AG08395 (cell line): ENCODE measurements at places on chromosomes 12 and 14.

DNA sequence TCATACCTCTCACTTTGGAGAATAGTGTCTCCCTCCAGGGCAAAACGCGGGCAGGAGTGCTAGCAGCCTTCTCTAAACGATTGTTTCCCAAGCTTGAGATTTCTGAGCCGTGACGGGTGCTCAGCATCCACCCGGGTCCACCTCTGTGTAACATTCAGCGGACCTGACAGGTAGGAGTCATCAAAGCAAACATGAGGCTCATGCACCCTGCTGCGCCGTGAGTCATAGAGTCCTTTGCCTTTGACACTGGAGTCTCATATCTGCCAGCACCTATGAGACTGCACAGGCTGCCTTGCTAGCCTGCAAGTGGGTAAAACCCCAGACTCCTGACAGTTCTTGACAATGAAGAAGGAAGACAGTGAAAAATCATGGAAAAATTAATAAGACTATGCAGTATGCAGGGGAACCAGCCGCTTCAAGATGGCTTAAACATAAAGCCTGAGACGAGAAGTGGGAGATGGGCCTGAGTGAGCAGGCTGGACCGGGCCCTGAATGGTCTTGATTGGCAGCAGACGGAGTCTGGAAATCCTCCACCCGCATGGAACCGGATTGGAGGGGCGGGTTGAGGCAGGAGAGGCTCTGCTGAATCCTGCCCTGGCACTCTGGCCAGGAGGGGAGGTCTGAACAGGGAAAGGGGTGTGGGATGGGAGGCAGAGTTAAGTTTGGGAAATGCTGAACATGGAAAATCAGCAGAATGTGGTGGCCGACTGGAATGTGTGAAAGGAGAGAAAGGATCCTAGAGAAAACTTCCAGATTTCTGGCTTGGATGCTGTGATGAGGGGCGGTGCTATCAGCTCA is 54.2 kb downstream of the LGMN start:
- DNase-seq: peak; percentile 17

GRCh38 chr14:103241531-103241930 is 92.5 kb upstream of the EIF5 start:
- DNase-seq: no peak

DNA sequence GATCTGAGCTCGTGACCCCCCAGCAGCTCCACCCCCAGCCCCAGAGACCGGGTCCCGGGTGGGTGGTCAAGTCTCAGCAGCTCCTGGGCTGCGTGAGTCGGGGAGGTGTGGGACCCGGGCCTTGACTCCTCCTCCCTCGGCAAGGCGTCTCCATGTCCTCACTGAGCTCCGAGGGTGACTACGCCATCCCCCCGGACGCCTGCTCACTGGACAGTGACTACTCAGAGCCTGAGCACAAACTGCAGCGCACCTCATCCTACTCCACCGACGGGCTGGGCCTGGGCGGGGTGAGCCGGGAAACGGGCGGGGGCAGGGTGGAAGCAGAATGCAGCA is 28.1 kb downstream of the PIGH start:
- no peak for DNase-seq

DNA sequence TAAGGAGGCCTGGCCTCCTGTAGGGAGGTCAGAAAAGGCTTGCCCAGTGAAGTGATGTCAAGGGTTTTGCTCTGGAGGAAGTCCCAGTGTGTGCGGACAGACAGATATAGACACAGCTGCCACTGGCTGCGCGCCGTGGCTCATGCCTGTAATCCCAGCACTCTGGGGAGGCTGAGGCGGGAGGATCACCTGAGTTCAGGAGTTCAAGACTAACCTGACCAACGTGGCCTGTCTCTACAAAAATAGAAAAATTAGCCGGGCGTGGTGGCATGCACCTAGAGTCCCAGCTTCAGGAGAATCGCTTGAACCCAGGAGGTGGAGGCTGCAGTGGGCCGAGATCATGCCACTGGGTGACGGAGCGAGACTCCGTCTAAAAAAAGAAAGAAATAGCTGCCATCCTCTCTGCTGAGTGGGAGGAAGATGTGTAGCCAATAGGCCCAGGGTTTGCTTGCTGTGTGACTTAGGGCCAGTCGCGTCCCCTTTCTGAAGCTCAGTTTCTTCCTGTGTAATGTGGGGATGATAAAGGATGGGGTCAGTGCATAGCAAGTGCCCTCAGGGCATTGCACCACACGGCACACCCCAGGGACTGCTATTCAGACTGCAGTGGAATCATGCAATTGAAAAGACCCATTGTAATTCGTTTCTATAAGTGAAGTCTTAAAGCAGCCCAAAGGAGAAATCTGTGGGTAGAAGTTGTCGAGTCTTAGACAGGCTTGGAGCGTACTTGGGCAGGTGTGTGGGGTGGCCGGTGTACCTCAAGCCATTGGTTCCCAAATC is 18.7 kb upstream of the MLEC start:
- no peak for DNase-seq

DNA sequence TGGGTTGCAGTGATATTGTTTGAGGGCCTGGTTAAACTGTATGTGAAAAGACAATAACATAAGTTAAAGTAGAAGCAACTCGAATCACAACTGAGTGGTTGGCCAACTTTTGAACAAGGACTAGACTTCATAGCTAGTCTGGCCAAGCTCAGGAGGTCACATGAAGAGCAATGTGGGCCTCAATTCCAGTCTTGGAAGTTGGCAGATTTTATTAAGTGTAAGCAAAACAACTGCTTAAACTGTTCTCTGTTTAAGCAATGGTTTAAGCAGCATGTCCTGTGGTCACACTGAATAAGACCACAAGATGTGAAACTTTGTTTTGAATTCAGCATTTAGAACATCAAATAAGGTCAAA is 100.4 kb downstream of the TMTC3 start:
- peak; percentile 14 for DNase-seq

DNA sequence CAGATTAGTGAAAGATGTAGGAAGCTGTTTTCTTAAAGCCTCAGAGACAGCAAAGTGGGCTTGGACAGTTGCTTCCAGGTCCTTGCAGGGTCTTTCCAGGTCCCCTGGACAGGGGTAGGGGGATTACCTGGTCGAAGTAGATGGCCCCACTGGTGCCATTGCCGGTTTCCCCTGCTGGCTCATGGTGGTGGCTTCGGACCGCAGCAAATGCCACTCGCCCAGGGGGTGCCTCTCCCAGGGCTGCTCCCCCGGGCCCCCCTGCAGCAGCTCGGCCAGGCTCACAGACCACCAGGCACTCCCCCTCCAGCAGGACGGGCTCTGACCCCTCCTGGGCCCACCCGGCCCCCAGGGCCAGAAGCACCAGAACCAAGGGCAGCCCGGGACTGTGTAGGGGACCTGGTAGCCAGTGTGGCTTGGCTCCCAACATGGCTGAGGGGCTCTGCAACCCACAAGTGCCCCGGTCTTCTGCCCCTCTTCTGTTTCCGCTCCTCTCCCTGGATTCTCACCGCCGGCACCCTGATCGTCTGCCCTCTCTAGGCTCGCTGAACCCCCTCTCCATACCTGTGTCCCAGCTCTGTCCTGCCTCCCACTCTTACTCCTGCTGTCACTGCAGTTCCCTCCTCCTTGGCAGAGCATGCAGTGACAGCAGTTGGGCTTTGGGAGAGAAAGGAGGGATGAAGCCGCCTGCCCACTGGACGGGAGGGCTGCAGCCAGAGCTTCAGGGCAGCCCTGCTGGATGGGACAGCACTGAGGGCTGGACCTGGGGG is 657 bp downstream of the CBLN3 start:
- DNase-seq: no peak

DNA sequence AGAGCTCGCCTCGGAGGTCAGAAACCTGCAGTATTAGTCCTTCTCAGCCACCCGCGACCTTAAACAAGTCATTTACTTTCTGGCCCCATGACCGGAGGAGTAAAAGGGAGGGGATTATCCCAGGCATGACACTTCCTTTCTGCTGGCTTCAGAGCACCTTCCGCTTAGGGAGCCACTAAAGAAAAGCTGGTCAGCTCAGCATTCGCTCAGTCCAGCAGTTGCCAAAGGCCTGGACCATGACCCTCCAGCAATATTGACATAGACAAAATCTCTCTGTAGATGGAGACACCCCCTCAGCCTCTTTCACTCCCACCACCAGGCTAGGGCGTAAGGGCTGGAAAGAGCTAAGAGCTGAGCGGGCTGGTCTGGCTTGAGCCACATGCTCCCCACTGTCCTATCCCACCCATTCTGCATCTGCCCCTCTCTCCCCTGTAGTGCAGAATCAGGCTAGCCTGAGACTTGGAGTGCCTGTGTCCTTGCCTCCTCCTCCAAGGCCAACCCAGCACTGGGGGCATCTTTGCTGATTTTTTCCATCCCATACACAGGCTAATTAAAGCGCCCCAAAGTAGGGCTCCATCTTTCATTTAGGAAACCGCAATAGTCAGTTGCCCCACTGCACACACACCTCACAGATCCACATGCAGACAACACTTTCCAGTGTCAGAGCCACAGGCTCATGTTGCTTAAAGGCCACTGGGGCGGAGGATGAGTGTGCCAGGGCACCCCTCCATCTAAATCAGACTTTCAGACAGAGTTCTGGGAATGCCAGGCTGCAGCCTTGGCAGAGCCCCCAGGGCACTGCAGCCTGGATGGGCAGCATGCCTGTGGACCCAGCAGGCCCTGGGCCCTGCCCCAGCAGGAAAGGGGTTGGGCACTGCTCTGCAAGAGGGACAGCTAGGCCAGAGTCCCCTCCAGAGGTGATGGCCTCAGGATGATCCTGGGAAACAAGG is 4.0 kb upstream of the CPNE6 start:
- no peak for DNase-seq

DNA sequence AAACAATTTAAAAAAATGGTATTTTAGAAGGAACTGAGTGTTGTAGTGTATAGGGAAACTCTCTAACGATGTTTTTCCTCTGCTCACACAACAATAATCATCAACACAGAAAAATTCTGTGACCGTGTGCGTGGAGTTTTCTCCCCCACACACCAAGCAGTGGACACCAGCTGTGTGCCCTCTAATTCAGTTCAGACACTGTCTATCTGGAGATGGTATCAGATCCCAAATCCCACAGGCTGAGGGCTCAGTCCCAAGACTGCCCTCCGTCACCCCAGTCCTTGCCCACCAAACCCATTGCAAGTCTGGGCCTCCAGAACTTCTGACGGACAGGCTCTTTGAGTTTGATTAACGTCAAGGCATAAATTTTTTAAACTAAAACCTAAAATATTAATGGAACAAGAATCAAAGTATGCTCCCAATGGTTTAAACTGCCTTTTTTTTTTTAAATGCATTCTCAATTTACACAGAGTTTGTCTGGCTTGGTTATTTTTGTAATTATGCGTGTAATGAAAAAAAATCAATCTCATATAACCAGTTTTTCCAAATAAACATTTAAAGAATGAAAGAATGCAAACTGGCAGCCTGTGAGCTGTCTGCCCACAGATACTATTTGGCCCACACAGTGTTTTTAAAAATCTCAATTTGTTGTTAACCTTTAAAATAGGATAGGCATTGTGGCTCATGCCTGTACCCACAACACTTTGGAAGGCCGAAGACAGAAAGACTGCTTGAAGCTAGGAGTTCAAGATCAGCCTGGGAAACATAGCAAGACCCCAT is 19.2 kb downstream of the BLTP3B start:
- DNase-seq: peak; percentile 6

- DNase-seq: peak; percentile 73
Observed at GRCh38 chr12:113242026-113242418, 20.8 kb downstream of the TPCN1 start.

DNA sequence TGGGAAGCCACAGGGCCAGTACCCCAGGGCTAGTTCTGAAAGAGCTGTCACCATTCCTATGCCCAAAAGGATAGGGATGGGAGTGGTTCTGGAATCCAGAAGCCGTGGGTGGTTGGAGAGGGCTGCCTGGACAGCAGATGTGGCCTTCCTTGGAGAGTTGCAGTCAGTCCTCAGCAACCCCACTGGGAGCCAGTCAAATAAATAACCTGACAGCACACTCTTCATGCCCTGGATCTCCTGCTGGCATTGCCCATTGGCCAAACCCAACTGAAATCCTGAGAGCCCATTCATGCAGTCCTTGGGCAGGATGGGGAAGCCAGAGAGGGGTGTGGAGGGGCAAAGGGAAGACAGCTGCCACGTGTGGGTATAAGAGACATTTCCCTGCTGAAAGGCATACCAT is 128.2 kb downstream of the PTPN11 start:
- no peak for DNase-seq

DNA sequence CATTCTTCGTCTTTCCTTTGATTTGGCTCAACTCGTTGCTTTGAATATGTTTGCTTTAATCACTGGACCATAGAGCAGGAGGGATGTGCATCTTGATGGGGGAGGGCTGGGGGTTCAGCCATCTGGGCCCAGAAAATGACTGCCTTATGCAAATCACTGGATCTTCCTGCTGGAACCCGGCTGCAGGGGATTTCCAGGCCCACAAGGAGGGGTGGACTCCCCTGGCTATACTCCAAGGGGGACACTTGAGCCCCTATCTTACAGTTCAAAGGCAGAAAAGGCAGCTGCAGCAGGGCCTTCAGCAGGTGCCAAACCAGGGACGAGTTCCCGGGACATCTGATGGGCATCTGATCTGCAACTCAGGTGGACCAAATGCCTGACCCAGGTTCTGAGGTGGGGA is 122.5 kb downstream of the DICER1 start:
- DNase-seq: no peak
